Suppressor macrophage treated with lipopolysaccharide for 1 hour (primary cell): ENCODE measurements at places on chromosomes 5 and 9.

DNA sequence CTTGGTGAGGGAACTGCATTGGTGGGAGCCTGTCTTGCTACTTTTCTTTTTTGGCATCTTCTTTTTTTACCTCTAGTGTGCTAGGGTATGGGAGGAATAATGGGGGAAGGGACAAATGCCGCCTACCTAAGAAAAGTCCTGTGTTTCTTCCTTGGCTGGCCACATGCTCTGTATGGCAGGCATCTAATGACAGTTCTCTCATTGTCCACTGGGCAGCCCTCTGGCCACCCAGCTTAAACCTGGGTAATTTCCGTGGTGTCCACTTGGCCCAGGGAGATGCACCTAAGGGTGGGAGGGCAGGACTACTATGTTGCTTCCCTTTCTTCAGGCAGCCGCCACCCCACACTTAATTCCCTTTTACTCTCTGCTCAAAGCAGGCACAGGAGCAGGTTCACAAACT lies 173.1 kb downstream of the YTHDC2 start:
- no peak for DNase-seq

DNA sequence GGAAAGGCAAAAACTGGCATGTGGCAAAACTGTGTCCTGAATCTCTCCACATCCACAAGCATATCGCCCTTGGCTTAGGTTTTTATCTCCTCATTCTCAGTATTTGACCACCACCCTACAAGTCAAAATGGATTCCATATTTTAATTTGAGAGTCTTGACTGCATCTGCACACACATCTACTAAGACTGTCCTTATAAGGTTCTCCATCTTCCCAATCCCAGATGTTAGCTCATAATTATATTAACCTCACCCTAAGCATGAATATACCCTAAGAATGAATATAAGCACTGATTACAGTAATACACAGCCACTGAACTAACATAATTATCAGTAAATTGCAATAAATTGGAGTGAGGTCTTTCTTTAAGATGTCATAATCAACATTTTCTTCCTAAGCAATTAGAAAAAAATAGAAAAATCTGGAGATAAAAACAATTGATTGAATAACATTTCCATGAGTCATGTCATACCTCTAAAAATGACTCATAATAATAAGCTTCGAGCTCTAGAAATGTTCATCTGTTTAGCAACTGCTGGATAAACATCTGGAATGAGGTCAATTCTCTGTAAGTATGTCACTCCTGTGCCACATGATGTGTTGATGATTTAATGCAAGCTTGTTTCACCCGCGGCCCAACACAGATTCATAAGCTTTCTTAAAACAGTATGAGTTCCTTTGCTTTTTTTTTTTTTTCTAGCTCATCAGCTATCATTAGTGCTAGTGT lies 39.9 kb upstream of the PAM start:
- DNase-seq = no peak

- peak; percentile 79 for DNase-seq
Observed at GRCh38 chr9:27499451-27499850, 24.6 kb upstream of the IFNK start.

- DNase-seq = no peak
Observed at GRCh38 chr5:139043157-139043905, 154.8 kb downstream of the SIL1 start.

DNA sequence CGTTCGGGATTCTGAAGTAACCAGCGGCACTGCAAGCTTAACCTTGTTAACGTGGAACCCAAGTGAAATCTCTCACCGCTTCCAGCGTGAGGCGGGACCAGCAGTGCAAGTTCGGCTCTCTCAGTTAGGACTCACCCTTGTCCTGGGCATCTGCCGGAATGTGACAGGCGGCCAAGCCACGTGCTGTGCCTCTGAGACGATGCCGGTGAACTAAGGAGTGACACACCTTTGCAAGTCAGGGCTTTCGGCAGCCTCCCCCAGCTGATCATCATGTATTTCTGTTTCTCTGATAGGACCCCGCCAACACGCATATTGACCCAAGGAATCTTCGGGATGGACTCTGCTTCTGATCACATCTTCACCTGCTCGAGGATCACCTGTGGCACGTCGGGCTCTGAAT lies 415.0 kb upstream of the IRX1 start:
- DNase-seq = no peak

GRCh38 chr5:1186351-1187233 lies 14.8 kb upstream of the SLC6A19 start:
- DNase-seq = no peak

- no peak for DNase-seq
Observed at GRCh38 chr9:1460143-1460769, 410.1 kb downstream of the DMRT2 start.

GRCh38 chr9:4549751-4550295 lies 59.6 kb downstream of the SLC1A1 start:
- no peak for DNase-seq

DNA sequence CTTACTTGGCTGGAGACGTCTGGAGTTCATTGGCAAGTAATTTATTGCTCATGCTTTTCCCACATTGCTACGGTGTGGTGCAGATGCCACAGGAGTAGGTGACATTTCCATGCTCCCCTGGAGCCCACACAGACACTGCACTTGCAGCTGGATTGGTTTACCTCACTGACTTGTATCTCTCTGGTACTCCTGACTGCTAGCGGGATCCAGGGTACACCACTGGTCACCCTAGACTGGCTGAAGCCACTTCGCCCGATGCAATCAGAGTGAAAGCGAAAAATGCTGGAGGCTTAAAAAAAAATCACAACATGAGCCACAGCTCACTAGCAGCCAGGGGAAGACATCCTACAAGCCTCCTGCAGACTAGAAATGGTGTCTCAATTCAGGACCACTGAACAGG lies 32.6 kb upstream of the SLIT3 start:
- no peak for DNase-seq

DNA sequence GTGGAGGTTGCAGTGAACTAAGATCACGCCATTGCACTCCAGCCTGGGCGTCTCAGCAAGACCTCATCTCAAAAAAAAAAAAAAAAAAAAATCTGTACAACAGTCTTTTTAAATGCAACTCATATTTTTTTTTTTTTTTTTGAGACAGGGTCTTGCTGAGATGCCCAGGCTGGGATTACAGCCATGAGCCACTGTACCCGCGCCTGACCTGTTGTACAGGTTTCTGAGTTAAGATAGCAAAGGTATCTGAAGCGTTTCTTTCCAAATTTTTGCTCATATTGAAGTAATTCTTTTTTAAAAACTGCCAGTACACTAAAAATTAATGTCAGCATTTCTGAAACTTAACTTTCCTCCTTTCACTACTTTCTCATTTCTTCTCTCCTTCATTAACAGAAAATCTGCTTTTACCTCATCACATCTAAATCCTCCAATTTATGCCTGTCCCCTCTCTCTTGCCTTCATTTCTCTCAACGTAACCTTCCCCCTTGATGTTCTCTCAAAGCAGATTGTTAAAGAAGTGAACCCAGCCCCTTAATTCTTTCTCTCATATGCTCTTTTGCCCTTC lies 3.3 kb upstream of the SNX24 start:
- DNase-seq = no peak

- DNase-seq = peak; percentile 46
Observed at GRCh38 chr5:43037636-43038495, 2.3 kb downstream of the ANXA2R start.

DNA sequence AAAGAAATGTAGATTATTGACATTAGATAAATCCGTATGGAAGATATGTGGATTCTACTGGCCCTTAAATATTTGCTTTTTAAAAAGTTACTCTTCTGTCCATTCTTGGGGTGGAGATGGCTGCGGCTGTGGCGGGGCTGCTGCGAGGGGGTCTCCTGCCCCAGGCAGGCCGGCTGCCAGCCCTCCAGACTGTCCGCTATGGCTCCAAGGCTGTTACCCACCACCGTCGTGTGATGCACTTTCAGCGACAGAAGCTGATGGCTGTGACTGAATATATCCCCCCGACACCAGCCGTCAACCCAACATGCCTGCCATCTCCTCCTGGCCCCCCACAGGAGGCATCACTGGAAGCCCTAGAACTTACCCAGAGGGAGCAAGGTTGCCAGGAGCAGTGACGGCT lies 50.7 kb downstream of the FAM170A start:
- no peak for DNase-seq

DNA sequence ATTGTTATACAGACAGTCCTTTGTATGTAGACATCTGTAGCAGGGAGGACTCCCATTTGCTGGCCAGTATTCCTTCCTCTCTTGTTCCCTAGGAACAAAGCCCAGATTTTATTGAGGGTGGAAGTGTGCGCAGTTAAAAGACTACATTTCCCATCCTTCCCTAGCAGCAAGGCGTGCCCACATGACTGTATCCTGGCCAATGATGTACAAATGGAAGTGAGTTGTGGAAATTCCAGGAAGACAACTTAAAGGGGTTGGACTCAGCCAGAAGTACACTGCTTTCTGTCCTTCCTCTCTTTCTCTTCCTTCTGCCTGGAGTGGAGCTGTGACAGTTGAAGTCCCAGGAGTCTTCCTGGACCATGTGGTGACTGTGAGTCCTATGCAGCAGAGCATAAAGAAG lies 89.0 kb downstream of the HRH2 start:
- peak; percentile 48 for DNase-seq

DNA sequence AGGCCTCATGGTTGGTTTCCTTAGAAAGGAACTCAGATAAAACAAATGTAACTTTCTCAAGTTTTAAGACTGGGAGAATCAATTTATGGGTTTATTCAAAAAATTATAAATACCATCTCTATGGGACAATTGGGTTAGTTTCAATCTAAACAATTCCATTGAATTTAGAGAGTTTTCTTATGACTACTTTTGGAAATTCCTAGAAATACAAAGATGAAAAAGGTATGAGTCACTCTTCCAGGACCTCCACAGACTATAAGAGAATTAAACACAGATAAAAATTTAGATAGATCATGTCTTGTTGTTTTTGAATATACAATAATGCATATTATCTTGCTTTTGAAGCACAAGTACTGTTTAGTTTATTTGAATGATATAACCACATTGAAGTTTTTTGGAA lies 188.7 kb downstream of the CHSY3 start:
- no peak for DNase-seq

DNA sequence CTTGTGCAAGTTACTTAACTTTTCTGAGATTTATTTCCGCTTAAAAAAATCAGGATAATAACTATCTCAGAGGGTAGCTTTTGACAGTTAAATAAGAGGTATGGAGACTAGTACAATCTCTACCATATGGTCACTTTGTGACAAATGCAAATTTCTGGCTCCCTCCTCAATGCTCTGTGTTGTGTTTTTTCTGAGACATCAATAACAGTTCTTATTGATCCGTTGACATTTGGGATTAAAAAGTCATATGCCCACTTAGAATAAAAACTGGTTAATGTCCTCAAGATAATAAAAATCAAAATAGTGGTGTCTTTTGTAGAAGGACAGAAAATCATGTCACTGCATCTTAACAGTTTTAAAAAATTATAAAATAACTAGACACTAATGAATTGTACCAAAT lies 24.7 kb upstream of the LNPEP start:
- no peak for DNase-seq

DNA sequence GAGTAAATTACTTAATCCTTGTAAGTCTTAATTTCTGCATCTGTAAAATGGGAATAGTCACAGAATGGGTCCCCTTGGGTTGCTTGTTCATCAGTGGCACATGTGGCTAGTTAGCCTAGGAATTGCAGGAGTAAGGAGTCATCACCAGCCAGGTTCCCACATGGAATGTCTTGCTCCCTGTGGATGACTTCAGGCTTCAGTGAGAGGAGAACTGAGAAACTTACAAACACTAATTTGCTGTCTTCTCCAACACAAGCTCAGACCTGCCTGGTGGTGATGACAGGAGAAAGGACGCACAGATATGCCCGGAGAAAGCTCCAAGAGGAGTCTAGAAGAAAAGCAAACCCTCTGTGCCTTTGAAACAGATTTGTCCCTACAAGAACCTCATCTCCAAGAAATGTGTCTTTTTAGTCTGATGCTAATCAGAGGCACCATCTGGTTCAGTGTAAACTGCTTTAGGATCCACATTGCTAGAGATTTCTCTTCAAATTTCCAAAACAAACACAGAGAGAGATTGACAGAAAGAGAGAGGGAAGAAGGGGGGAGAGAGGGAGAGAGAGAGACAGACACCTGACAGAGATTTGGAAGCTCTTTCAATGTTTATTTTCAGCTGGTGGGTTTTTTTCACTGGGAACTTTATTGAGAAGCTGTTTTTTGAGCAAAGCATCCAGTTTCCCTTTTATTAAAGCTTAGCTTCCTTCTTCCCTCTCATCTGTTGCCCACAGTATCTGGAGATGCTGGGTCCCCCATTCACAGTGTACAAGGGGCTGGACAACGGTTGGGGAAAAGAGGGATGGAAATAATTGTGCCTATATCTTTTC lies 128.3 kb downstream of the DOCK2 start:
- DNase-seq = no peak

GRCh38 chr9:134267881-134268724 lies 58.2 kb upstream of the RXRA start:
- DNase-seq = peak; percentile 84

DNA sequence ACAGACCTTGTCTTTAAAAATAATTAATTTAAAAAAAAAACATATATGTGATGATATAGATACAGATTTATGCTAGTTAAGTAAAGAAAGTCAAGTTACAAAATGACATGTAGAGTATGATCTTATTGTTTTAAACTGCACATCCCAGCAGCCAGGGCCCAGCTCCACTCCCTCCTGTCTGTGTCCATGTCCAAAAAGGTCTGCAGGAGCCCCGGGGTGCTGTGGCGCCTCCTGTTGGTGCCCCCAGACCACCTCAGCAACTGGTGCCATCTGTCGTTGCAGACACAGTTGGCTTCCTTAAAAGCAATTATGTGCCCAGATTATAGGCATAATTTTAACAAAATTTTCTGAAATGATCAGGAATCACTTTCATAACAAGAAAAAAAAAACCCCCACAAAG lies 33.3 kb downstream of the IPPK start:
- DNase-seq = no peak

DNA sequence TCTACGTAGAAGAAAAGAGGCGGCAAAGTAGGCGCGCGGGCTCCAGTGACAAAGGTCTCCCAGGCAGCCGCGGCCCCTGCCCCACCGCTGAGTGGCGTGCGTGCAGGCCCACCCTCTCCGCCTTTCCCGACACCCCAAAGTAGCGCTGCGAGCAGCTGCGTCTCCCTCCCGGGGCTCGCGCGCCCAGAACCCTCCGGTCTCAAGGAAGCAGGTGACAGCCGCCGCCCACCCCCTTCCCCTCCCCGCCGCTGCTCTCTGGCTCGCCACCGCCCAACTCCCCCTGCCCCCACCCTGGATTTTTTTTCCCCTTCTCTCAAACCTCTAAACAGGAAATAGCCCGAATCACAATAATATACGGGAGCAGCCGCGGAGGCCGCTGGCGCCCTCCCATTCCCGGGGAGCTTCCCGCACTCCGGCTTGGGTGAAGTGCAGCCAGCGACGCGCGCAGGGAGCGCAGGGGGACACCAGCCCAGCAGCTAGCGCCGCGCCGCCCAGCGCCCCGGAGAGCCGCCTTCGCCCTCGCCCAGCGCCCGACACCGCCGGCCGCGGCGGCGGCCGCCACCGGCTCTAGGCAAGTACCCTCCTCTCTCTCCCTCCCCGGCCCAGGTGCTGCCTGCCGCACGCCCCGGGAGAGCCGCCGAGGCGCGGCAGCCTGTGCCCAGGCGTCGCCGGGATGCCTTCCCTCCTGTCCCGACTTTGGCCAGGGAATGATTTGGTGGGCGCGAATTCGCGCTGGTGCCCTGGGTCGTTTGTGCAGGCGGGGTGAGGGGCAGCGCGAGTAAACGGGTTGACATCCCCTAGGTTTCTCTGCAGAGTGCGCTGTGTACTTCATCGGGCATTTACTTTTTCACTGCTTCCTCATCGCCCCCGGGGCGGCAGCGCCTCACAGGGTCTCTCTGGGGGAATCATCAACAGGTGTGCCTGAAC lies 52.7 kb upstream of the TJP2 start:
- peak; percentile 37 for DNase-seq
